CD4-positive, alpha-beta memory T cell (primary cell): ENCODE measurements at places on chromosomes 1 and 21. TPM values are rescaled to one million over a fixed set of nuclear protein-coding genes. Genes with fewer than 3 reads are reported as not detected.

PTPN7 gene
- total RNA-seq, result 68.4 TPM

ACAP3 gene
- total RNA-seq, result 59.7 TPM

LCK gene
- total RNA-seq, result 436 TPM

MCM3AP gene
- 168 TPM for total RNA-seq

HCN3 gene
- total RNA-seq, result 4.9 TPM

LAMB3 gene
- total RNA-seq, result 0.69 TPM

SMYD3 gene
- total RNA-seq, result 19.7 TPM

CCDC18 gene
- total RNA-seq, result 14.8 TPM

WDR64 gene
- not detected for total RNA-seq

NEXN gene
- total RNA-seq, result 0.67 TPM

AVPR1B gene
- not detected for total RNA-seq

OLFML2B gene
- 0.58 TPM for total RNA-seq

UBL4B gene
- total RNA-seq, result not detected

SLC44A3 gene
- total RNA-seq, result 1.9 TPM

ILDR2 gene
- total RNA-seq, result 0.52 TPM

OR2G6 gene
- not detected for total RNA-seq

GLMN gene
- total RNA-seq, result 14.7 TPM

TNNI3K gene
- not detected for total RNA-seq

APOBEC4 gene
- total RNA-seq, result not detected

PEAR1 gene
- 0.36 TPM for total RNA-seq

CRYAA gene
- not detected for total RNA-seq

CASQ1 gene
- not detected for total RNA-seq

FBLIM1 gene
- not detected for total RNA-seq

ZBED6 gene
- 26.5 TPM for total RNA-seq

PTGFR gene
- total RNA-seq, result not detected

IGSF21 gene
- total RNA-seq, result not detected

RSRP1 gene
- 470 TPM for total RNA-seq

SLAMF9 gene
- total RNA-seq, result not detected

KIF2C gene
- 1.4 TPM for total RNA-seq

PRSS38 gene
- total RNA-seq, result not detected

GPR137B gene
- 11.8 TPM for total RNA-seq

ABCD3 gene
- 23.8 TPM for total RNA-seq

TFF2 gene
- not detected for total RNA-seq

CHI3L1 gene
- total RNA-seq, result 5.2 TPM

RXFP4 gene
- total RNA-seq, result not detected

KIFAP3 gene
- 20.2 TPM for total RNA-seq

NPHS2 gene
- not detected for total RNA-seq

CHI3L2 gene
- total RNA-seq, result 1.9 TPM

ZBTB8A gene
- not detected for total RNA-seq

ZBTB8OS gene
- total RNA-seq, result 54.0 TPM

NCAM2 gene
- not detected for total RNA-seq

NECTIN4 gene
- total RNA-seq, result not detected

ANKRD34A gene
- total RNA-seq, result 2.1 TPM

GBP7 gene
- 0.17 TPM for total RNA-seq

VAV3 gene
- 2.9 TPM for total RNA-seq

NKAIN1 gene
- total RNA-seq, result not detected

TMEM82 gene
- total RNA-seq, result not detected

PGBD5 gene
- total RNA-seq, result not detected

CYP4X1 gene
- total RNA-seq, result not detected

TMEM200B gene
- total RNA-seq, result not detected

NHLH1 gene
- 0.41 TPM for total RNA-seq

SAMD13 gene
- not detected for total RNA-seq

THEM5 gene
- total RNA-seq, result not detected

EFNA1 gene
- 1.2 TPM for total RNA-seq

C1orf74 gene
- total RNA-seq, result 1.2 TPM

C1orf116 gene
- not detected for total RNA-seq

SPATA45 gene
- total RNA-seq, result not detected
